Stimulated activated CD4-positive, alpha-beta T cell treated with anti-CD3 and anti-CD28 coated beads, TNF-alpha, amount 100 ng/mL, for 1 hour (primary cell): ENCODE measurements at places on chromosomes 5 and 9.

DNA sequence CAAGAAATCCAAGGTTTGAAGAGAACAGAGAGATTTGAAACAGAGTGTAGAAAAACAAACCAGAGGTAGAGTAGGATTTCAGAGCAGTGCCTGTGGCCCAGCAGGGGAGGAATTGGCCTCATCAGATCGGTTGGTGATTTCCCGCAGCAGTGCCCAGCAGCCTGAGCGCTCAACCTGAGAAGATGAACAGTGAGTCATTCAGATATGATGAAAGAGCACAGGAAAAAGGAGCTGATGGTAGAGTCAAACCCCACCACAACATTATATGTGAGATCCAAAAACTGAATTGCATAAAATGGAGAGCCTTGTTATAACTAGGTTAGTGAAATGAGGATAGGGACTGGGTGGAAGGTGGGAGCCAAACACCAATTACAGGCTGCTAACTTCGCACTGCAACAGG, 248.9 kb downstream of the PIK3R1 start:
- no peak for DNase-seq

GRCh38 chr5:137461391-137462264, 37.5 kb downstream of the SPOCK1 start:
- DNase-seq, result no peak

- no peak for DNase-seq
Measured at GRCh38 chr9:19781240-19781639, 7.6 kb downstream of the SLC24A2 start.

- no peak for DNase-seq
Measured at GRCh38 chr5:43065387-43065947, 25.3 kb upstream of the ANXA2R start.

- no peak for DNase-seq
Measured at GRCh38 chr5:129963359-129963758, 59.1 kb downstream of the CHSY3 start.

GRCh38 chr9:93082841-93083411, 13.1 kb upstream of the CARD19 start:
- no peak for DNase-seq

DNA sequence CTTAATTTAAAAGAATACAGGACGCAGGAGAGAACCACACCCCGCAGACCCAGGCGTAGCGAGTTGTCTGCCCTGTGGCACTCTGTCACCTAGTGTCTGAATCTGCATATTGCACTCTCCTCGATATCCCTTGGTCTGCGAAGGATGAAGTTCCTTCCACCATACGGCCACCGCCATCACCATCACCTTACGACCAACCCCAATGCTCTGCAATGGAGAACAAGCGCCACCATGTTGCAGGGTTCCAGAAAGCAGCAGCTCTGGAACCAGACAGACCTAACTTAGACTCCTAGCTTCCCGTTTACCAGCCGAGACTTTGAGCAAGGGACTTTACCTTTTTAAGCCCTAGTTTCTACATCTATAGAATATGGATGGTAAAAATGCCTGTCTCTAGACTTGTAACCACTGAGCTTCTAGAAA, 77.4 kb upstream of the DMRT1 start:
- DNase-seq, result no peak

DNA sequence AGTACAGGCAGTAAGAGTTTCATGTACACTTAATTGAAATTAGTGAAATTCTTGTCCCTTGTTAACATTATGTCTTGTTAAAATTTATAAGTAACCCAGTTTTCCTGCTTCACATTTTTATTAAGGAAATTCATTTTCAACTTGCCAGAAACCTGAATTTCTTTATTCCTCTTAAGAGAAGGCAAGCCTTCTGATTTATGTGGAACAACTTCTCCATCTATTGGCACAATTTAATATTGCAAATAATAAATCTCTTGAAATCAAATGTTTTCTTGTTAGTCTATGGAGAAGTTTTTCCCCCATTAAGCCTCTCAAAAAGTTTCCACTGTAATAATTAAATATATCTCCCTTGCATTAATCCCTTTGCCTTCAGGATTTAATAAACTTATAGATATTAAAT, 33.8 kb upstream of the ACO1 start:
- DNase-seq, result no peak

DNA sequence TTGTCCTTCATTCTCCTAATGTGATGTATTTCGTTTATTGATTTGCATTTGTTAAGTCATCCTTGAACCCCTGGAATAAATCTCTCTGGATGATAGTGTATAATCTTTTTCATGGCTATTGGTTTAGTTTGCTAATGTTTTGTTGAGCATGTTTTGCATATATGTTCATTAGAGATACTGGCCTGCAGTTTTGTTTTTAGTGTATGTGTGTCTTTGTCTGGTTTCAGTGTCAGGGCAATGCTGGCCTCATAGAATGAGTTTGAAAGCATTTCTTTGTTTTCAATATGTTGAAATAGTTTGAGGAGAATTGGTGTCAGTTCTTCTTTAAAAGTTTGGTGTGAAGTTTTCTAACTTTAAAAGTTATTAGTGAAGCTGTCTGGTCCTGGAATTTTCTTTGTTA, 149.6 kb upstream of the ATP10B start:
- DNase-seq, result no peak

DNA sequence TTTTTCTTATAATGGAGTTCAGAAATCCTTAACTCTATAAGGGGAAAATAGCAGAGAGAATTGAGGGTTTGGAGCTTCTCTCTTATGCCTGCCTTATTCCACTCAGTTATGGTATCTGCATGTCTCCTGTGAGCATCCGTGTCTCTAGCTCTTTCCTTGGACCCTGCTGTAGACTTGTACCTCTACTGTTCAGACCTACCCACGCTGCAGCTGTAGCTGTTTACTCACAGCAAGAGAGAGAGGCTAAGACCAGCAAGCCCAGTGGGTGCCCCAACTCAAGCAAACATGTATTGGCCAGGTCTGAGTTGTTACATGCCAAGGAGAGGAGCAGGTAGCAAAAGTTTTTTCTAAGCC, 7.1 kb upstream of the PCSK1 start:
- no peak for DNase-seq
